Activated CD8-positive, alpha-beta memory T cell treated with anti-CD3 and anti-CD28 coated beads for 24 hours (primary cell): ENCODE measurements at places on chromosomes 5 and 9.
A peak's percentile ranks its signal among the peaks of the same experiment; 100 is the strongest.

- DNase-seq, result no peak
Measured at GRCh38 chr5:93870649-93871048, 129.2 kb upstream of the POU5F2 start.

GRCh38 chr5:151799407-151799806 is 27.7 kb downstream of the G3BP1 start:
- DNase-seq, result no peak

DNA sequence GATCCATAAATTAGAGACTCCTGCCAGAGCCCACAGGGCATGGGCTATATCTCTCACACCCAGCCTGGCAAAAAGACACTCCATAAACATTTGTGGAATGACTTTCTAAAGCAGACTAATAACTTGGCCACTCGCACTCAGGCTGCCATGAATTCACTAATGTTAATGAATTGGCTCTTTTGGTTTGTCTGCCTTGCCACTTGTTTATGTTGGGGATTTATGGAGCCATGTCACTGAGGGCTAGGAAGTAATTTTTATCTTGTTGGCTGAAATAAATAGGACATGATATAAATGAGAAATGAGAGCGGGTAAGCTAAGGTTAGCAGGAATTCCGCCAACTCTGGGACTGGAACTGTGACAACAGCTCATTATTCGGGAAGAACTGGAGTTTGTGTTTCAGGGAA is 55.2 kb downstream of the DROSHA start:
- DNase-seq, result no peak

DNA sequence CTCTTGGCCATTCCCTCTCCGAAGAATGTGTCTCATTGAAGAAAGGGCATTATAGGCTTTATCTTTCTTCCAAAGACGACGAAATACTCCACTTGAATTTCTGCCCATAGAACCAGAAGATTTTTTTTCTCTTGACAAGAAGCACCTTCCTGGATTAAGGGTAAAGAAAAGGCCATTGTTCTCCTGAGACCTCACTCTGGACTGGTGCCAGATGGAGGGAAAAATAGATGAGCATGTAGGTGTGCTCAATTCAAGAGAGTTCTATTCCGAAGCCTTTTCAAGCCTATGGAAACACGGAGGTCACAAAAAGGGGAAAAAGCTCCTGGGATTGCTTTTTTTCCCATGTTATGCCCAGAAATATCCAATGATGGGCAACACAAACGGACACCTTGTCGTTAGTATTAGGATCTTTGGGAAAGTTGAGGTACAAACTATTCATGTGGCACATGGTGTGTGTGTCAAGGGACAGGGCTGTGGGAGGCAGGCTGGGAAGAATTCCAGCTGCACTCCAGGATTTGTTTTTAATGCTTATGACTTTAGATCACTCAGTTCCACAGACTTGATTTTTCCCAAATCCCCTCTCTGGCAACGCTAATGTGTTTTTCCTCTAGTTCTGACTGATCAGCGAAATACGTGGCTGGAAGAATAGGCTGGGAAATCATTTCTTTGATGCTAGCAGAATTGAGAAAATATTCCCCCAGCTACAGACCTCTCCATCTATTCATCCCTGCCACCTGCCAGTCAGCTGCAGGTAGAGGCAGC is 89.9 kb downstream of the SIL1 start:
- DNase-seq, result no peak

GRCh38 chr5:146588331-146589027 is 72.5 kb upstream of the GPR151 start:
- DNase-seq, result no peak

DNA sequence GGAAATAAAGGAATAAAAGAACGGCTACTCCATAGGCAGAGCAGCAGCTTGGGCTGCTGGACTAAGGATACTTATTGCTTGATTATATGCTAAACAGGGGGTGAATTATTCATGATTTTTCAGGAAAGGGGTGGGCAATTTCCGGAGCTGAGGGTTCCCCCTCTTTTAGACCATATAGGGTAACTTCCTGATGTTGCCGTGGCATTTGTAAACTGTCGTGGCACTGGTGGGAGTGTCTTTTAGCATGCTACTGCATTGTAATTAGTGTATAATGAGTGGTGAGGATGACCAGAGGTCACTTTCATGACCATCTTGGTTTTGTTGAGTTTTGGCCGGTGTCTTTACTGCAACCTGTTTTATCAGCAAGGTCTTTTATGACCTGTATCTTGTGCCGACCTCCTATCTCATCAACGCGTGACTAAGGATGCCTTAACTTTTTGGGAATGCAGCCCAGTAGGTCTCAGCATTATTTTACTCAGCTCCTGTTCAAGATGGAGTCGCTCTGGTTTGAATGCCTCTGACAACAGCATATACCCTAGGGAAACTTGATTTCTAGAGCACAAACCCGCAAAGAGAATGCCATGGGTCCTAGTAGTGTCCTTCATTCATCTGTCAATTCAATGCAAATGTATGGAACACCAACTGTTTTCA is 47.8 kb upstream of the PWWP2A start:
- no peak for DNase-seq

GRCh38 chr5:9411142-9411541 is 134.7 kb downstream of the SEMA5A start:
- DNase-seq, result no peak

DNA sequence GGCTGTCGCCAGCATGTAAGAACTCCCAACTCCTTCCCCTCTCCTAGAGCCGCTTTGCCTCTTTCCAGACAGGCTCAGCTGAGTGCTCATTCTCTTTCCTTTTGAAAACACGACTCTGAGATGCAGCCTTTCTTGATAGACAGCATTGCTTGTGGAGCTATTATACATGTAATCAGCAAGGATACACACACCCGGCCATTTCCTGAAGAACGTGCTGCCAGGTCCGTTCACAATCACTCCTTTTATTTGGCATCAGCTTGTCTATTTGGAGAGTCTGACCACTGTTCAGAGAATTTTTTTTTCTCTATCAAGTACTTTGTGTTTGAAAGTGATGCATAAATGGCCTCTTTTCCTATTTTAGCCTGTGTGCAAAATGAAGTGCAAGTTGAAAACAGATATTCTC is 328.7 kb downstream of the MARCHF11 start:
- no peak for DNase-seq

GRCh38 chr5:7866196-7866595 is 2.6 kb downstream of the FASTKD3 start:
- DNase-seq, result no peak

DNA sequence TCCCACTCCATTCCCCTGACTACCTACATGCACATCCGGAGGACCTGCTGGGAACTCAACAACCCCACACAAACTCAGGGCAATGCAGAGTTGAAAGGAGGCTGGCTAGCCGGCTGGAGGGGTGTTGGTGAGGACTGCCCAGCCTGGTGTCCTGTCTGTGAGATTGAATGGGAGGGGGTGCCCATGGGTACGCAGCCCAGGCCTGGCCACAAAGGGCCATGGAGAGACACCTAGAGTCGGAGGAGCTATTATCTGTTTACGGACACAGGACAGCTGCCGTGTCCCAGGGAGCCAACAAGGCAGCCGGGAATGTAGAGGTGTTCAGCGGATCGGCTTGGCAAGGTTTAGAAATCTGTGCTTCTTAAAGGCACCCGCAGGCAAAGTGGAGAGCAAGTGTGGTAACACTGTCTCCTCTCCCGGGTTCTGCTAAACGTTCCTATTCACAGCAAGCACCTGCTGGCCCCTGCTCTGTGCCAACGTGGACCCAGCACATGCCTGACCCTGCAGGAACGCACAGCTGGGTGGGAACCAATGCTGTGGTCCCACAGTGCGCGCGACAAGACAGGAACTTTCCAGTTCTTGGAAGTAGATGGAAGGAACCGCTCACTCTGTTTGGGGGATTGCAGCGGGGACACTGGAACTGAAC is 166.7 kb downstream of the DAB2IP start:
- DNase-seq, result no peak

DNA sequence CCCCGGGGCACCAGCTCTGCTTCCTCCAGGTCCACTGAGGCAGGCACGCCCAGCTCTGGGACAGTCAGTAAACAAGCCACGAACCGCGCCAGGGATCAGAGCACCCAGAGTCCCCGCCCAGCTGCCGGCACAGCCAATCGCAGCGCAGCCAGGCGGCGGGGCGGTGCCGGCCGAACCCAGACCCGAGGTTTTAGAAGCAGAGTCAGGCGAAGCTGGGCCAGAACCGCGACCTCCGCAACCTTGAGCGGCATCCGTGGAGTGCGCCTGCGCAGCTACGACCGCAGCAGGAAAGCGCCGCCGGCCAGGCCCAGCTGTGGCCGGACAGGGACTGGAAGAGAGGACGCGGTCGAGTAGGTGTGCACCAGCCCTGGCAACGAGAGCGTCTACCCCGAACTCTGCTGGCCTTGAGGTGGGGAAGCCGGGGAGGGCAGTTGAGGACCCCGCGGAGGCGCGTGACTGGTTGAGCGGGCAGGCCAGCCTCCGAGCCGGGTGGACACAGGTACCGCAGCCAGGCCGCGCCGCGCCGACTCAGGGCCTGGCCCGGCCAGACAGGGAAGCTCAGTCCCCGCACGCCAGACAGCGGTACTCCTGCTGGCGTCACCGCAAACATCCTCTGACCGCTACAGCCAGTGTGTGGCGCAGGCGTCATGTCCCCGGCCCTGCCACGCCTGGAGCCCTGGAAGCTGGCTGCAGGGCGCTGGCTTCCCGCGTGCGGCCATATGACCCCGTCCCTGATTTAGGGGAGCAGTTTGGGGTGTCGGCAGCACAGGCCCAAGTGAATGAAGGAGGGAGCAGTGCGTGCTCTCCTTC is at the start of gene CTSL:
TSS of gene CTSL (plus strand) at position 220 of the 810 bp plus-strand sequence. CDS start 1,485 bp downstream, outside the sequence.
- peak; percentile 64 for DNase-seq

DNA sequence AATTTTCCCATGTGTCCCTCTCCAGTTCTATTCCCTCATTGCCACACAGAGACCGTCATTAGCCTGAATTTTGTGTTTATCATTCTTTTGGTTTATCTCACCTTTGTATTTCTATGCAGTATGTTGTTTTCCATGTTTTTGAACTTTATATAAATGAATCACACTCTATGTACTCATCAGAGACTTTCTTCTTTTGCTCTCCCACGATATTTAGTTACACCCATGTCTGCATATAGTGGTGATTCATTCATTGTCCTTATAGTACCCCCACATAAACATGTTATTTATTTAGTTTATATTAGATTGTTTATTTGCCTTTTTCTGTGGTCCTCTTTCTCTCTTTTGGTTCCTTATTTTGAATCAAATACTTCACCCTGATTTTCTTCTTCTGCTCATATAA is 199.7 kb downstream of the FSTL4 start:
- no peak for DNase-seq

DNA sequence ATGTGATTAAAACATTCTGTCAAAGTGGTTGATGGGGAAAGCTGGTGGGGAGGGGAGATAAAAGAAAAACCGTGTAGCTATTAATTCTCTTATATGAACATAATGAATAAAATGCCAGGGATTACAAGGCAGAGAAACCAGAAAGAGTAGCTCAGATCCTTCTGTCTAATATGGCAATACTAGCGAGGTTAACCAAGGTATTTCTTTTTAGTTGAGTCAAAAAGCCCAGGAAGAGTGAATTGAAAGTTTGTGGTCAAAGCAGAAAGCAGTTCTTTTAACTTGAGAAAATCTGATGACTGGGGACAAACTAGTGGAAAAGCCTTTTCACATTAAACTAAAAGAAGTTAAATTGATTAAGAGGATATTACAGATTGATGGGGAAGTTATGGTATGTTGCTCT is 76.0 kb downstream of the ERBIN start:
- DNase-seq, result no peak

GRCh38 chr5:135079760-135080159 is 45.7 kb upstream of the PITX1 start:
- no peak for DNase-seq

- no peak for DNase-seq
Measured at GRCh38 chr5:151931260-151931659, 6.6 kb upstream of the GLRA1 start.

- no peak for DNase-seq
Measured at GRCh38 chr5:7251132-7251531, 144.8 kb upstream of the ADCY2 start.

GRCh38 chr9:7313389-7313788 is 486.2 kb downstream of the DMAC1 start:
- no peak for DNase-seq

- peak; percentile 35 for DNase-seq
Measured at GRCh38 chr9:93007529-93008058, 50.9 kb upstream of the SUSD3 start.

DNA sequence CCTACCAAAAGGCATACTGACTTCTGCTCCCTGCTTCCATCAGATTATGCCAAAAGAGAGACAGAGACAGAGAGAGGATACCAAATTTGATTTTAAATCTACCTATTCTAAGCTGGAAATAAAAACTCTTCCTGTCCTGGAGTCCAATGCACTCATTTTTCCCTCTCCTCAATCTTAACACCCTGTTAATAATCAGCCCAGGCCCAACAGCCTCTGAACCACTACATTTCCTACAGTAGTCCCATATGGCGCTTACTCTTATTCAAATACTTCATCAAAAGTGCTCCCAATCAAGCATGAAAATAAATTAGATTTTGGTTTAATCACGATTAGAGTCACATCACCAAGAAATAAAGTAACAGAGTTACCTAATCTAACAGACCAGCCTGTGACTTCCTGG is 152.3 kb downstream of the TSSK1B start:
- DNase-seq, result no peak

DNA sequence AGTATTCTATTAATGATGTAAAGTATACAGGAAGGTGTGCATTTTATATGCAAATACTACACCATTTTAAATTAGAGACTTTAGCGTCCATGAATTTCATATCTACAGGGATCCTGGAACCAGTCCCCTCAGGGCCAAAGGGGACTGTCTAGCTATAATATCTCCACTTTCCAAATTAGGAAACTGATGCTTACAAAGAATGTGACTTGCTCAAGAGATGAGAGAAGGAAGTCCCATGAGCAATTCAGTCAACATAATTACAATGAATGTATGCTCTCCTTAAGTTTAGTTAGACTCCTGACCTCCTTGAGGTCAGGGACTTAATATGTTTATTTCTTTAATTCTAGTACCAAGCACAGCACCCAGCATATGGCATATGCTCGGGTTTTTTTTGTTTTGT is 23.7 kb downstream of the NIPBL start:
- DNase-seq, result no peak

DNA sequence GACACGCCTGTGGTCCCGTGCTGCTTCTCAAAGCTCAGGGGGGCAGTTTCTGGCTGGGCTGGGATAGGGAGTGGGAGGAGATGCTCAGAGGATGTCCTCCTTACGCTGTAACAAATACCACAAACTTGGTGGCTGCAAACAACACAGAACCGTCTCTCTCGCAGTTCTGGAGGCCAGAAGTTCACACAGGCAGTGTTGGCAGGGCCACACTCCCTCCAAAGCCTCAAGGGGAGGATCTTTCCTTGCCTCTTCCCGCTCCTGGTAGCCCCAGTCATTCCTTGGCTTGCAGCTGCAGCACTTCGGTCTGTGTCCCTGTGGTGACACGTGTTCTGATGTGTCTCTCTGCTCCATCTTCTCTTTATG is 10.4 kb upstream of the ORM1 start:
- DNase-seq, result peak; percentile 19
